MM.1S (cell line): ENCODE measurements at places on chromosomes 1 and 21.
A peak's percentile ranks its signal among the peaks of the same experiment; 100 is the strongest.

DNA sequence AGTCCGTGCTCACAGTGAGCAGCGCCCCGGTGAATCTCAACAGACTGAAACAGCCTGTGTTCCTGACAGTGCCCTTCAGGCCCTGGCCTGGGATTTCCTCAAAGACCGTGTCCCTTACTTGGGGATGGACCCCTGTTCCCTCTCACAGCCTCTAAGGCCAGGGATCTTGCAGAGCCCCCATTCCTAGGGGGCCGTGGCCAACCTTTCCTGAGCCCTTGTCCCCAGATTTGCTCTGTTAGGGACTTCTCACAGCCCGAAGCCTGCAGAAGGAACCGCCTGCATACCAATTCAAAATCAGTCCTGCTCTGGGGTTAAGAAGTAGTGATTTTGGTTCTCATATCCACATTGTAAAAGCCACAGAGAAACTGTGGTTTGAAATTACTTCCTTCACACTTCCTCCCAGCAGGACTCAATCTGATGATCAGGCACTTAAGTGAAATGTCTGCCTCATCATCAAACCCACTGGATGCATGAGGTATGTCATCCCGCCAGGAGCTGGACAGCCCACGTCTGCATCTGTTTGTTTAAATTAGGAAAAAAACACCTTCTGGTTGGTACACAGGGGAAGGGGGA is 14.9 kb downstream of the ABCA4 start:
- DNase-seq, result peak; percentile 61

- no peak for DNase-seq
These were observed 11.3 kb downstream of the HS2ST1 start for GRCh38 chr1:86925742-86926141.

DNA sequence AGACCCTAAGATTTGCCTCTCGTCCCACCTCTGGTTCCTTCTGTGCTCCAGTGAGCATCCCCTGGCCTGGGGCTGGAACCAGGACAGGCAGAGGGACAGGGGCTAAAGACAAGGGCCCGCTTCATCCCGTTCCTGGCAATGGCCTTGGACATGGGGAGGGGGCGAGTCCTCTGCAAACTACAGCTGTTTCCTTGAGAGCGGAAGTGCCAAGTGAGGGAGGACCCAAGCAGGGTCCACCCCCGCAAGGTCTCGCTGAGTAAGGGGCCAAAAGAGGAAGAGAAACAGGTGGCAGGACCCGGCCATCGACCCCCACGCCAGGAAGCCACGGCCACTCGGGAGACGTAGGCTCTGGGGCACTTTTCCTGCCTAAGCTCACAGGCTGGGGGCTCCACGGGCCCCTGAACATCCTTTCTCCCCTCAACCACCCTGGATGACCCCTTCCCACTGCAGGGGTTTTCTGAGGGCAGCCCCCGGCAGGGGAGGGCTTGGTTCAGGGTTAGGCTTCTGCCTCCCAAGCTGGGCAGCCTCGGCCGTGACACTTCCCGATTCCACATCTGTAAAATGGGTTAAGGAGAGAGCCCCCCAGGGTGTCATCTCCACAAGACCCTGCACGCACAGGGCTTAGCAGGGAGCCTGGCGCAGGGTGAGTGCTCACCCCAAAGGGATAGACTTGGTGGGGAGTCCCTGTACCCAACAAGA is 17.9 kb upstream of the PLEKHG5 start:
- no peak for DNase-seq

DNA sequence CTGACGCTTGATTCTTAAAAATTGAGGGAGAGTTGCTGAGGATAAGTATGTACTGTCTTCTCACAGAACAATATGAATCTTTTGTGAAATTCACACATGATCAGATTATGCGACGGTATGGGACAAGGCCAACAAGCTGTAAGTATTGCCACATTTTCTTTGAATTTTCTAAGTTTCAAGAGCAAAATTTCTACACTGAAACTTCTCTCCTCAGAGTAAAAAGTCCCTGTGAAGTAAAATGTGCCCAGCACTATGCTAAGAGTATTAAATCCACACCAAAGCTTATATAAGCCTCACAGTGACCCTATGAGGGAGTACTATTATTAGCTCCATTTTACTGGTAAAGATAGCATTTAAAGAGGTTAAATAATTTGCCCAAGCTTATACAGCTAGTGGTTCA is 12.2 kb downstream of the AKIRIN1 start:
- no peak for DNase-seq

DNA sequence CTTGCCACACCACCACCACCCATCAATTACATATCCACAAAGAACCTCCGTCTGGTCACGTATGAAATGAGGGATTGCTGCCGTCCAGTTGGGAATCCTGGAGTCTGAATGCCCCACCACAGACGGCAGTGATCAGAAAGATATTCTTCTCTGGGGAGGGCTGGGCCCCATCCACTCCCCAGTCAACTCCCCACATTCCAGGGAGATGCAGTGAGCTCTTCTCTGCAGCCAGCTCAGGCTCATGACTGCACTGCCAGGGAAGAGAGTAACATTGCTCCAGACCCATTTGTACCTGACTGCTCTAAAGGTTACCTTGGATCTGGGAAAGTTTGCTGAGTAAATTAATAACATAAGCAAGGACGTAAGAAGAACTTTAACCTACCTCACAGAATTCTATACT is 18.3 kb downstream of the DEGS1 start:
- no peak for DNase-seq

- no peak for DNase-seq
These were observed 41.4 kb downstream of the MRPL37 start for GRCh38 chr1:54241364-54241763.

- DNase-seq, result no peak
These were observed 779.4 kb downstream of the LTN1 start for GRCh38 chr21:28213261-28213660.
